ENCODE measurements at places on chromosomes 6 and 20.

DNA sequence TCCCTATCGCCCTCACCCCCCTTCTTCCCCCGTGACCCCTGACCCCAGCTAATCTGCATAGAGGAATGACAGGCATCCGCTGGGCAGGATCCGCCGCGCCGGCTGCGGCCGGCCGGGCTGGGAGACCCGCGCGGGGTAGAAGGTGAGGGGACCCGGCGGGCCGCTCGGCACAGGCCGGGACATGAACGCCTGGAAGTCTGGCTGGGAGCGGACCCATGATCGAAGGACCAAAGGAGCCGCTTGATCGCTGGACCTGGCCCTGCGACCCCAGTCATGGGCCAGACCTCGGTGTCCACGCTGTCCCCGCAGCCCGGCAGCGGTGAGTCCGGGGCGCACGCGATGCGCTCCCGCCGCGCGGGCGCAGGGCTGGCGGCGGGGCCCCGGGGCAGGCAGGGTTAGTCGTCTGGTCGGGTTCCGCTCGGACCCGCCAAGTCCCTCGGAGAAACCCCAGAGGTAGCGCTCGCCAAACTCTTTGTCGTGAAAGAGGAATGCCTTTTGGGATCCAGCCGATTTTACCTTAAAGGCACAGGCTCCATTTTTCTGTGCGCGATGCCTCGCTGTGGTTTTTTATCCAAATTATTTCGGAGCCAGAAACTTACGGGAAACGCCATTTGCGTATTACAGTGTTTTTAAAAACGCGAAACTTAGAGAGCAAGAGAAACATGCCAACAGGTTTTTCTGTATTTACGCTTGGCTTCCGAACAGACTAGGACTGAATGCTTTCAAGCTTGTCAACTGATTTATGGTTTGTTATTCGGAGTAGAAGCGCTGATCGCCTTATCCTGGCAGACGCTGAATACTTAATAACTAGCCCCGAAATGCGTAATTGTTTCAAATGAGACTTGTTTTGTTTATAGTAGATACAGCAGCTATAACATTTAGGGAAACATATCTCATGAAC, at the start of gene PHACTR2:
TSS of gene PHACTR2 (plus strand) at position 75 of the 901 bp plus-strand sequence. CDS start at position 274, 199 bp downstream.
- DNase-seq: no peak

- no peak for DNase-seq
Measured at GRCh38 chr6:53659458-53659857, 6.1 kb downstream of the KLHL31 start.

DNA sequence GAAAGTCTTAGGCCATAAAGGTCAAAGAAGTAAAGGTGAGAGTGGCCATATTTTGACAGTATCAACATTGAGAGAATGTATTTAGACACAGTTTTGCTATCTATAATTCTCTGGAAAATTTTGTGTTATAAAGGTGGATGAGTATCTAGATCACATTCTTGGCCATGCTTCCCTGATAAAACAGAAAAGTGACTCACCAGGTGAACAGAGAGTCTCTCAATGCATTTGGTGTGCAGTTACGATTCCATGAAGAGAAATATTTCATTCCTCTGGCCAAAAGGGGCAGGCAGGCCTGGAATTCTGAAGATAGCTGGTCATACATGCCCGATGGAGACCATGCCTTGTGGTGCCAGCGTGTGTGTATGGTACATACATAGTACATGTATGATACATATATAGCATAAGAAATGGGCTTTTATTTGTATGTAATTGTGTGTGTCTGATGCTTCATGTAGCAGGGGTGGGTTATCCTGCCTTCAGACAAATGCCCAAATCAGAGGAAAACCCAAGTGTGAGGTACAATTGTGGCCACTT, 164.0 kb downstream of the SOBP start:
- no peak for DNase-seq

GRCh38 chr6:111747396-111747795, 125.9 kb downstream of the FYN start:
- no peak for DNase-seq

GRCh38 chr6:159981071-159981402, 12.2 kb downstream of the IGF2R start:
- DNase-seq: no peak

DNA sequence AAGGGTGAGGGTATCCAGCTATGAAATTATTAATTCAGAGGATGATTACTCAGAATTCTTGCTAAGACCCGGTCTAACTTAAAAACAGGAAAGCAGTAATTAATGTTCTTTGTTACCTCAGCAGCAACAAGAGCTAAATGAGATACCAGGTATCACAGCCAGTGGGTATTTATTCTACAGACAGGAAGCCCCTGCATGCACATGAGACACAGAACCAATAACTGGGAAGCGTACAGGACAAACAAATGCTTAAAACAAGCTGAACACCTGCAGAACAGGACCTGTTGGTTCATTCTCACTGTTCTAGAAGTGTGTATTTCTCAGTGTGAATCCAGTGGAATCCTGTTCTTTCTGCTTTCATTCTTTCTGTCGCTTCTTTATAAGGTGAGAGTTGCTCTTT, 30.9 kb downstream of the SCML4 start:
- no peak for DNase-seq

DNA sequence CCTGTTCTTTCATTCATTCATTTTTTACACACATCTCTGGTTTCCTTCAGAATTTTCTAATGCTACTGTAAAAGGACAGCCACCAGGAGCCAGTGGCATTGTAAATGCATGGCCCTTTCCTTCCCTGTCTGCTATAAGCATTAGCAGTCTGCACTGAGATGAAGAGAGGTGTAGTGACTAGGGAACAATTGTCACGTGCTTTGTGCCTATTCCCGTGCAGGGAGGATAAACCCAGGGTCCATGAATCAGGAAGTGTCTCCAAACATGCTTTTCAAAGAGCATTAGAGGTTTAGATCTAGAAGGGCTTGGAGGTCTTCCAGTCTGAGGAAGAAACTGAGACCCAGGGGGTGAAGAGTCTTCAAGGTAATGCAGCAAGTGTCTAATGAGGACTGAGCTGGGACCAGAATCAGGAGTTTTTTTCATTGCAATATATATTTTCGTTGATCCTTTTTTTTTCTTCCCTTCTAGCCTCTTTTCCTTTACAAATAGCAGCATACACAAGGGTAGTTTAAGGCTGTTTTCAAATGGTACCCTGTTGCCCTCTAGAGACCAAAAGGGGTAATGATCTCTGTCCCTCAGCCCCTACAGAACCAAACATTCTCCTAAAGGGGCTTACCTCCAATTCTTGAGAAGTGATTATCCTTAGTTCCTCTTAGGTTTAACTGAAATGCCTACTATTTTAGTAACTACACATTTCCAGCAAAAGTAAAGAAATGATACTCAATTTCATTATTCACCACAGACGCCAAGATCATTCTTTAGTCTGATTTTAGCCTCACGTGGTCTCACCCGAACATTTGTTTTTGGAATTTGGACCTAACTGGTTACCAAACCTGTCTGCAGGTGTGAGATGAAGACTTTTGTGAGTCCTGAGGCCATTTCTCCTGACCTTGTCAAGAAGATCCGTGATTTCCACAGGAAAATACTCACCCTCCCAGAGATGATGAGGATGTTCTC, 6.6 kb downstream of the TRIM15 start:
- DNase-seq: no peak

GRCh38 chr20:63055575-63056235, 48.9 kb upstream of the BHLHE23 start:
- DNase-seq: no peak

- DNase-seq: no peak
Measured at GRCh38 chr6:168909288-168909687, 344.4 kb downstream of the THBS2 start.

DNA sequence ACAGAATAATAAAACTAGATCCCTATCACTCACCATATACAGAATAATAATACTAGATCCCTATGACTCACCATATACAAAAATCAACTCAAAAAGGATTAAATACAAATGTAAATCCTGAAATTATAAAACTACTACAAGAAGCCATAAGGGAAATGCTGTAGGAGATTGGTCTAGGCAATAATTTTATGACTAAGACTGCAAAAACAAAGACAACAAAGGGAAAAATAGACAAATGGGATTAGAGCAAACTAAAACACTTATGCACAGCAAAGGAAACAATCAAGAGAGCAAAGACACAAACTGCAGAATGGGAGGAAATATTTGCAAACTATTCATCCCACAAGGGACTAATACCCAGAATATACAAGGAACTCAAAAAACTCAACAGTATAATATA, 4.1 kb upstream of the RNF217 start:
- DNase-seq: no peak

GRCh38 chr6:63459814-63460213, 112.5 kb upstream of the LOC128125822 start:
- no peak for DNase-seq

DNA sequence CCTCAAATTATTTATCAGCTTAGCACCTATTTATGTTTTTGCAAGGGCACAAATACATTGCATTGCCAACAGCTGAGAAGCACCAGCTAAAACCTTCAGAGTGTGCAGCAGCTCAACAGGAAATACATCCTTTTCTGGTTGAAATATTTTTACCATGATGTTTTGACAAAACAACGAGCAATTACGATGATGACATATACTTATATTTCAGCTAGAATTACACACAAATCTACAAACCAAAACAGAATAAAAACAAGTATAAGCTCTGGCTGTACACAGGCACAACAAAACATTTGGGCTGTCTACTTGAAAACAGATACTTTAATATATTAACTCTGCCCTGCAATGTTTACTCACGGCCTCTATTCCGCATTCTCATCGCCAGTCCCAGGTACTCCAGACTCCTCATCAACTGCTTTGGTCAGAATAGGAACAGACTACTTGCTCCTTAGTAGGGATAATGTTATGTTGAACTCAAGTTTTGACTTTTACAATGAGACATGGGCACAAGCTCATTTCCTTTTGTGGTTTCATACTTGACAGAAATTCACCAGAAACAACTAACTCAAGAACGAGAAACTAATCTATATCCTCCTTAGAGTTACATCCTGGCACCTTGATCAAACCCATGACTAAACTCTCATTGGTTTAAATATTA, 377.6 kb downstream of the ESR1 start:
- DNase-seq: no peak

GRCh38 chr6:134422426-134423231, 104.7 kb upstream of the SGK1 start:
- DNase-seq: no peak

- no peak for DNase-seq
Measured at GRCh38 chr6:148775161-148775560, 28.3 kb downstream of the UST start.

DNA sequence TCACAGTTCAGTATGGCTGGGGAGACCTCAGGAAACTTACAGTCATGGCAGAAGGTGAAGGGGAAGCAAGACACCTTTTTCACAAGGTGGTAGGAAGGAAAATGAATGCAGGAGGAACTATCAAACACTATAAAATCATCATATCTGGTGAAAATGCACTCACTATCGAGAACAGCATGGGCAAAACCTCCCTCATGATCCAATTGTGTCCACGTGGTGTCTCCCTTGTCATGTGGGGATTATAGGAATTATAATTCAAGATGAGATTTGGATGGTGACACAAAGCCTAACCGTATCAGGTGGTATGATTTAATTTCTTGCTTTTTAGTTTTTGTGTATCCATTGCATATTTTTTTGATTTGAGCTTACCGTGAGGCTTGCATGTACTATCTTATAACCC, 133.2 kb upstream of the SYNCRIP start:
- DNase-seq: no peak

GRCh38 chr20:23037017-23037481, 1.9 kb downstream of the SSTR4 start:
- no peak for DNase-seq

- DNase-seq: no peak
Measured at GRCh38 chr6:43276577-43277305, 21.3 kb upstream of the SLC22A7 start.

DNA sequence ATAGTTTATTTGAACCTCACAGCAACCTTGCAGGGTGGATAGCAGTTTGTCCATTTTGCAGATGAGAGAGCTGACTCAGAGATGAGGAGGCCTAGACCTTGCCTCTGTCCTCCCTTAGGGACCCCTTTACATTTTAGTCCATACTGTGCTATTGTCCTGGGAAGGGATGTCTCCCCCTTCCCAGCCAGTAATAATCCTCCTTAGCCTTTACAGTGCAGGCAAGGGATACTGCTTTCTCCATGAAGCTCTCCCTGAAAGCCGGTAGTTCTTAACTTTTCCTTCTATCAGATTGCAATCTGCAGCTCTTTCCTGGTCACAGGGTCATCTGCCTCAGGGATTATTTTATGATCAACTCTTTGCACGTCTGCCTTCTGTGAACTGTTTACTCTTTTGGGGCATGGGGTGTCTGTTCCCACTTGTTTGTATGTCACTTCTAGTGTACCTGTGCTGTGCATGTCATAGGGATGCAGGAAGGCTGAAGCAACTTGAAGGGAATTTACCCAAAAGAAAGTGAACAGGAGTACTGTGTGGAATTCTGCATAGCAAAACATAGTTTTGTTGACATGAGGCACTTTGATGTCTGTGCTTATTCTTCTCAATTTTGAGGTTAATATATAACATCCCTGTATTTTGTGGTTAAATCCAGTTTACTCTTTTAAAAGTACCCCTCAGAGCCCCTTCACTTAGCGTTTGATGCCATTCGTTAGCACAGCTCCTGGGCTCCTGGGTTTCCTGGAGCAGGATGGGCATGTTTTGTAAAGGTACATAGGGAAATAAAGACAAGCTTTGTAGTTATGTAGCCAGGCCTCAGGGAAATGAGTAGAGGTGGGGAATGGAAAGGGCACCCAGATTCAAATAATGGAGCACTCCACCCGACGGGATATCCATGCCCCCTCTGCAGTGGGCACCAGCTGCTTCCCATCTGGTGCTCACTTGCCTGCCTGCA, 38.1 kb downstream of the DHX35 start:
- DNase-seq: no peak

DNA sequence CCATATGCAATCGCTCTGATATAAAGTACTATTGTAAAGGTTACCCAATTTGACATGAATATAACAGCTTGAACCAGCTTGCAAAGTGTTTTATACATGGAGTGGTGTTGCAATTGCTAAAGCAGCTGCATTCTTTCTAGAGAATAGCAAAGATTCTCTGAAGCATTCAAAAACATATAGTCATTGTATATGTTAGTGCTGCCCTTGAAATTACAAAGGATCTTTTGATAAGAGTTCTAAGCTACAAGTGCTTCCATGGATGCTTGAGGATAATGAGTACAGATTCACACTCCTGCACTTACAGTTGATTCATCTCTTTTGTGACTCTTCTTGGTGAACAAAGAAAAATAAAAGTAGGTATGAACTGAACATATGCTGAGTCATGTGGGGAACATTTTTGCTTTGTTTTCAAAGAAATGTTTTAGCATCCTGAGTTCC, 175.7 kb downstream of the ALDH8A1 start:
- DNase-seq: no peak

DNA sequence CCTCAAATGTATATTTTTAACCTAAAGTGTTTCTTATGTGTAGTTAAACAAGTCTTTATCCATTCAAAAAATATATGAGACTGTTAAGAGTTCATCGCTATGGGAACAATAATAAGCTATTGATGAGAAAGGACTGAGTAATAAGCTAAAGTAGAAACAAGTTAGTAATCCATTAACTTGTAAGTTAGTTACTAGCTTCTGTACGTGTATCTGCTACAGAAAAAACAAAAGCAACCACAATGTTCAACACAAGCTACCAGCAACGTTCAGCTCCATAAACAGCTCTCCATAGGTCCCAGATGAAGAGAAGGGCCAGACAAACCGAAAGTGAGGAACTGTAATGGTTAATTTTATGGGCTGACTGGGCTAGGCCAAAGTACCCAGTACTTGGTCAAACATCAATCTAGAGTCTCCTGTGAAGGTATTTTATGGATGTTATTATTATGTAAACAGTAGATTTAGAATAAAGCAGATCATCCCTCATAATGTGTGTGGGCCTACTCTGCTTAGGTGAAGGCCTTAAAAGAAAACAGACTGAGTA, 33.8 kb upstream of the FAM135A start:
- no peak for DNase-seq

- no peak for DNase-seq
Measured at GRCh38 chr6:98686008-98686601, 148.3 kb upstream of the POU3F2 start.

All from GM12864 (cell line).